SHP77 (cell line): ENCODE measurements at places on chromosomes 1 and 21.
A peak's percentile ranks its signal among the peaks of the same experiment; 100 is the strongest.

GRCh38 chr1:11990303-11991032, 10.2 kb downstream of the MFN2 start:
- DNase-seq, result no peak

DNA sequence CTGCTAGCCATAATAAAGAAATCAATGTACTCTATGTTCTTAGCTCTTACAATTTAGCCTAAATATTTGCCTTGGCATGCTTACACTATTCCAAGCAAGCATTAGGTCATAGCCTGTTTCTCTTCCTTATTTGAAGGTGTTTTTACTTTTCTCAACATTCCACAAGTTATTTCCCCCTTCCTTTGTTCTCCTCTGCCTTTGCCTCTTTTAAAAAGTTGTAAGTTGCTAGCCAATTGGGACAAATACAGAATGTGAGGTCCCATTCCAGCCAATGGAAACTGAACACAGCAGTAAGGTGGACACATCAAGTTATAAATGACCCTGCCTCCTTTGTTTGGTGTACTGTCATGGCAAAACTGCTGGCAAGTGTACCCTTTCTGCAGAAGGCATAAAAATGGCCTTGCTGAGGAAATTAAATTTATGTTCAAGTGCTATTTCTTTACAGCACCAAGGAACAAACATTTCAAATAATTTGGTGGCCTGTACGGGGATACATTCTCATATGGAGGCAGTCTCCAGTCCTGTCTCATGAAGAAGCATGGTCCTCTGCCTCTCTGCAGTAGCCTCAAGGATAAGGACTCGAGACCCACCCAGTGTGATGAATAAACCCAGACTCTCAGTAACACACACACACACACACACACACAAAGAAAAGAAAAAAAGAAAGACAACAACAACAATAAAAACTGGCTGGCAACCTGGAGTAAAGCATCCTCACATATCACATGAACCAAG, 28.8 kb upstream of the FMO1 start:
- DNase-seq, result no peak

GRCh38 chr1:145863282-145864018, 4.6 kb upstream of the PIAS3 start:
- DNase-seq, result no peak

GRCh38 chr1:165828669-165829329, 1.4 kb downstream of the UCK2 start:
- peak; percentile 90 for DNase-seq

DNA sequence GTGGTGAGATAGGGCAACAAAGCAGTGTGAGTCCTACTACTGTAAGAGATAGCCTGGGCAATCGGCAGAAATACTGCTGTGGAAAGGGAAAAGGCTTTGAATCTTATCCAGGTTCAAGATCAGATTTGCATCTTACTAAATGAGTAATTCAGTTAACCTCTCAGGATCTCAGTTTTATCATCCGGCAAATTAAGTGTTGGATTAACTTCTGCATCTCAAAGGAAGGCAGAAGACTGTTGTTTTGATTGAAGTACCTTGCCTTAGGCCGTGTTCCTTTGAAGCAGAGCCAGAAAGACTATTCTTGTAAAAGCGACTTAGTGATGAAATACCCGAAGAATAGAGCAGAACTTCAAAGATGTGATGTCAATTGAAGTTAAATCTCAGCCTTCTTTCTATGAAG, 612.9 kb upstream of the USP24 start:
- no peak for DNase-seq

GRCh38 chr1:203300441-203301330, 4.6 kb upstream of the BTG2 start:
- DNase-seq, result no peak

GRCh38 chr1:161932668-161933067, 91.0 kb downstream of the OLFML2B start:
- no peak for DNase-seq

DNA sequence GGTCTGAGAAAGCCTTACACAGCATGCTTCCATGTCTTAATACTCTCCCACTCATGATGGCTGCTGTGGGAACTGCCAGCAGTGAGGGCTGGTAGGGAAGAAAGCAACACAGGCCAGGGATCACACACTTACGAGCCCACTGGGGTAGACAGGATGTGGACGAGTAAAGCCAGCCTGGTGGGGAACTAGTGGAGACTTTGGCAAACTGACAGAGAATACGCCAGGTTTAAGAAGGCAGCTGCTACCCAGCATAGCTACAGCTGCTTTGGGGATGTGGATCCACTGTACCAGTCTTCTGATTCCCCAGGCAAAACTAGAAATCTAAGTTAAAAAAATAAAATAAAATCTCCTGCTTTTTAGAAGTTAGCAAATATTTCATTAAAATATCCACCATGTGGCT, 664.0 kb downstream of the SMYD3 start:
- DNase-seq, result no peak

DNA sequence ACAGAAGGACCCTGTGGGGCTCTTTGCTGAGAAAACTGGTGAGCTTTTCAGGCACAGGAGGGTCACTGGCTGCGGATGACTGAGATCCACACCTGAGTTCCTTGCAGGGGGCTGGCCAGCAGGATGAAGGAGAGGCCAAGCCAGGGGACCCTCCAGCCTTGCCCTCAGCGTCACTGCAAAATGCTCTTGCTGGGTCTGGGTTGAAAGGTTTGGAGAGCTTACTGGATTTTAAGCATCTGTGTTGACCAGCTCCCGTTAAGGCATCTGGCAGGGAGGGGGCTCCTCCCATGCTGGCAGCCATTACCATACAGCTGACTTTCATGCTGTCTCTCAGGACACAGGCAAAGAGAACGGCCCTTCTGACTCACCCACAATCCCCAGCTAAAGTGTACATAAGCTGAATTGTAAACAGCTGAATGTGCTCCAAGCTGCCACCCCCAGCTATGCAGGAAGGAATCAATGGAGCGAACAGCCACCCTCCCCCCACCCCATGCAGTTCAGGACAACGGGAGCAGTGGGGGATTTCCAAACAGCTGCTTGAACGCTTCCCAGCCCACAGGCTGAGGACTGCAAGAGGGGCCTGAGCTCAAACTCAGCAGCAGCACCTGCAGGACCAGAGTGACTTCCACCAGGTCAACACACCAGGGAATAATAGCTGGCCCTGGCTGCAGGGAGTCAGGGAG, 21.3 kb upstream of the A3GALT2 start:
- DNase-seq, result peak; percentile 99

- DNase-seq, result no peak
Measured at GRCh38 chr1:100860397-100860991, 34.1 kb downstream of the EXTL2 start.

DNA sequence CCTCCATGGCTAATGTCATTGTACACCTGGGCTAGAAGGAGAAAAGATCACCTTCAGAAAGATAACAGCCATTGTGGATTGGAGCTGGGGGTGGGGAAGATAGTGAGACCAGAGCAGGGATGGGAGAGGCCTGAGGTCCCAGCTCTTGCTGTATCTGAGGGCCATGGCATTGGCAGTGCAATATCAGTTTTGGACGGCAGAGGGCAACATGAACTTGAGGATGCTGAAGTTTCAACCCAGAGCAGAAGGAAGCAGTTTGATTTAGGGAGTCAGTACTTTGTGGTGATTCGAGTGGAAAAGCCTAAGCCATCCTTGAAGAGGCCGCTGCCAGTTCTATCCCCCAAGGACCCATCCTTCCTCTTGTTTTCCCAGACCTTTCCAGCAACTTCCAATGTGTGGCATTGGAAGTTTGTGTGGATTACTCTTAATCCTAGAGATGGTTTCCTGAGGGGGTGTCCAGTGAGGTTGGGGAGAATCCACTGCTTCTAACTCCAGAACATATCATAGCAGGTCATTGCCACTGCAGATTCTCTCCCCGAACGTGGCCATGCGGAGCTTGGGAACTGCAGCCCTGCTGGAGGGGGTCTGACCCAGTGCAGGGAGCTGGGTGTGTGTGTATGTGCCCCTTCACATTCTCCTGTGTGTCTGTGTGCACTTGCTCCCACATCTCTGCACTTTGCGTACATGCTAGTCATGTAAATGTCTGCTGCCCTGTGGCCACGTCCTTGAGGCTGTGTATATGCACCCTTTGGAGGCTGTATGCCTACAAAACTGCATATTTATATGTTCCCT, 24.1 kb downstream of the SLC26A9 start:
- peak; percentile 54 for DNase-seq

DNA sequence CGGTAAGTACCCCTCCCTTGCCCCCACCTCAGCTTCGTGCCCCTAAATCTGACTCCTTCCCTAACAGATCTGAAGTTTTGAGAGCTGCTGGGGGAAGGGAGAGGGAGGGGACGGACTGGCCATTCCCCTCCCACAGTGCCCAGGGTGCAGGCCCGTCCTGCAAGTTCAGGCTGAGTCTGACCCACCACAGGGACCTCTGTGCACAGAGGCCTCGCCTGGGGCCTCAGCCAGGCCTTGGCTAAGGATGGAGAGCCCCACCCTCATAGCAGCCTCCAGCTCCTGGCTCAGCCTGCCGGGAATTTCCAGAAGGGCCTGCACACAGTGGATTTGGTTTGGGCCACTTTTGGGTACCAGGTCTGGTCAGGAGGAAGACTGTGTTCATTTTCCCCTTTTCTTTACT, 31.2 kb upstream of the TNFRSF1B start:
- DNase-seq, result no peak

DNA sequence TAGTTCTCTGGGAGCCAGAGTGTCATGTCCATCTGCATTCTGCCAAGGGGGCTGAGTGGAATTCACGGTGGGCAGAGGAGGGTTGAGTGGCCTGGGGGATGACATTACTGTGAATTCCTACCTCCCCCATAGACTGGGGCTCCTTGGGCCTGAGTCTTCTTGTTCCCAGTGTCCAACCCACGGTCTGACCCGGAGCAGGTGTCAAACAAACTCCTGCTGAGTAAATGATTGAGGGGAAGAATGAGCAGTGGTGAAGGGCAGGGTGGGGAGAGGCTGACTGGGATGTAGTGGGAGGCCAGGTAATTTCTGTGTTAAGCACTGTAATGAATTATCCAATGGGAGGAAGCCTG, 597.6 kb downstream of the MATN1 start:
- no peak for DNase-seq

GRCh38 chr1:181128592-181129497, 40.3 kb downstream of the IER5 start:
- no peak for DNase-seq

DNA sequence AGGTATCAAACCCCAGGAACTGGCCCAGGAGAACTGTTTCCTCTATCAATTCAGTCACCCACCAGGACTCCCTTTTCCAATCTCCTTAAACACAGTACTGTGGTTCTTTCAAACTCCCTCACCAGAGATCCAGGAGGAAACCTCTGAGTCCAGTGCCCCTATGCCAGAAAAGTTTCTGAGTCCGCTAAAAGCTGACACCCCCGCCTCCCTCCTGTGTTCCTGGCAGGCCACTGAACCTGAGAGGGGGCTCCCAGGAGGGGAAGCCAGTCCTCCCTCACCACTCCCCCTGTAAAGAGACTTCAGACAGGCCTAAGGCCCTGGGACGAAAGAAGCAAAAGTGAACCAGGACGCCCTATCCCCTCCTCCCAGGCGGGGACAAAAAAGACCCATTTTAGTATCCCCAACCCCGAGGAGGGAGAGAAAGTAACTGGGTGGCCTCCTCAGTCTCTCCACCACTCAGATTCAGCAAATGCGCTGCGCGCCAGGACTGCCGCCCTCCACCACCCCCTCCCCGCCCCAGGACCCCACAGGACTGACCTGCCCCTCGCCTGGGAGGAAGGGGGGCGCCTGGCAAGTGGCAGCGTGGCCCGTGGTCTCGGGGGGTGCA, 624 bp downstream of the SLC41A1 start:
- DNase-seq, result peak; percentile 14

DNA sequence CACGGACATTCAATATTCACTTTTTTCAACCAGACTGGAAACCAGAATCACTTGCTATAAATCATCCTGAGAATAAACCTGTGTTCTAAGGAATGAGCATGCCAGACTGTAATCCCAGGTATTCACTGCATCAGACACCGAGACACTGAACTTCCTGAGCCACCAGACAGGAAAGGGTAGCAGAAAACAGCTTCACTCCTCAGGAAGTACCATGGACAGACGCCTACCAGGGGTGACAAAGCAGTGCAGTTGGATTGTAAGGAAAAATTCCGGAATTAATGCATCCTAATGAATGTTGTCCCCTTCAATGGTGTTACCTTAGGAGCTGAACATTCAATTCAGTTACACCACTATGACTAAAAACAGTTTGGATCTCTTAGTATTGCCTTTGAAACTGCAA, 156.1 kb downstream of the PIGK start:
- DNase-seq, result no peak

DNA sequence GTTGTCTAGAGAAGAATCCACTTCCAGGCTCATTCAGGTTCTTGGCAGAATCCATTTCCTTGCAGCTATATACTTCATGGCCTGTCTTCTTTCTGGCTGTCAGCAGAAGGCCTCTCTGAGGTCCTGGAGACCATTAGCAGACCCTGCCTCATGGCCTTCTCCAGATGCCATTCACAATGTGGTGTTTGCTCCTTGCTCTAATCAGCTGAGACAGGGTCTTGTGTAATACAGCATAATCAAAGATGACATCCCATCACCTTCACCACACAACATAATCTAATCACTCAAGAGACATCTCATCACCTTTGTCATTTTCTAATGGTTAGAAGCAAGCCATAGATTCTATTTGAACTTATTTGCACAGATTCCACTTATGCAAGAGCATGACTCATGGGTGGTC, 403.9 kb upstream of the LRRC7 start:
- DNase-seq, result no peak

DNA sequence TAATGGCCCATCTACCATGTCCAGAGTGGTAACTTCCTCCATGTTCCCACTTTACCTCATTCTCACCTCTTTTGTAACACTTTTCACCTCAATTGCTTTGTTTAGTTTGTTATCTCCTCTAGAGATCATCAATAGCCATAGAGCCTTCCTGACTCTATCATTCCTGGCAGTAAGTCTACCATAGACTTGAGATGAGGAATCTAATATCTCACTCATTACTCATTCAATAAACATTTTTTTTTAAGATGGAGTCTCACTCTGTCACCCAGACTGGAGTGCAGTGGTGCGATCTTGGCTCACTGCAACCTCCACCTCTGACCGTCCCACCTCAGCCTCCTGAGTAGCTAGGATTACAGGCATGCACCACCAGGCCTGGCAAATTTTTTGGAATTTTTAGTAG, 7.1 kb downstream of the NMNAT2 start:
- no peak for DNase-seq

DNA sequence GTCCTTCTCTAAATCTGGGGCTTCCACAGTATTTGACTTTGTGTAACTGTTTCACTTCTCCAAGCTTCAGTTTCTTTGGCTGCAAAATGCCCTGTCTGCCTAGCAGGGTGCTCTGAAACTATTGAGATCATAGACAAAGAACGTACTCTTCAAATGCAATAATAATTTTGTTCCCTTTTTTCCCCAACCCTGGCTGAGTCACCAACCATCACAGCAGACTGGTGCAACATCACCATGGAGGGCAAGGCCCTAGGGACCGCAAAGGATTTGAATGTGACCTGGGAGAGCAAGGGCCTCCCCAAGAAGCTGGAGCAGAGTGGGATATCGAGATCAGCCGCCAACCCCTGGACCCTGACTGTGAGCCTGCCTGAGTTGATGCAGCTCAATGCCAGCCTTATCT, 115.0 kb downstream of the FCRL5 start:
- no peak for DNase-seq

GRCh38 chr1:57553666-57554065, 129.8 kb upstream of the DAB1 start:
- DNase-seq, result no peak
